ENCODE measurements at places on chromosomes 12 and 14.

DNA sequence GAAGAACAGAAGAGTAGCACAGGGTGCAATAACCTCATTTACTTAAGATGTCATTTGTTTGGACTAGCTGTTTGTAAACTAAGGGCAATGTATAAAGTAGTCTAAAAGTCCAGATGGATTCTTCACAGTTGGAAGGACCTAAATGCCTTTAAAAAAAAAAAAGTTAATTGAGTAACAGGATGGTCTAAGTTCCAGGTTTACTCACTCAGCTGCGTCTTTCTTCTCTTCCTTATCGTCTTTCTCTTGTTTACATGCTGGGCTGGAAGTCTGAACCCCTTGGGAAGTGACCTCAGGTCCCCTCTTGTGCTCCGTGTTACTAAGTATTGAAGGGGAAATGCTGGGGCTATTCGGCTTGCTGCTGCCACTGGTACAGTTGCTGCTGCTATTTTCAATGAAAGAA is 82.5 kb downstream of the SH2B3 start:
- no peak for DNase-seq

DNA sequence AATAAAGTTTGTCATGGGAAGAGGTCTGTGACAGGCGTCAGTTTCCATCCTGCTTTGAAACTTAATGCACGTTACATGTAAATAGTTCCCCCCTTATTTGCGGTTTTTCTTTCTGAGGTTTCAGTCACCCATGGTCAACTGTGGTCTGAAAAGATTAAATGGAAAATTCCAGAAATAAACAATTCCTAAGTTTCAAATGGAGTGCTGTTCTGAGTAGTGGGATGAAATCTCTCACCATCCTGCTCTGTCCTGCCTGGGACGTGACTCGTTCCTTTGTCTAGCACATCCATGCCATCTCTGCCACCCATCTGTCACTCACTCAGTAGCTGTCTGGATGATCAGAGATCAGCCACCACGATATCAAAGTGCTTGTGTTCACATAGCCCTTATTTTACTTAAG is 51.3 kb upstream of the DICER1 start:
- no peak for DNase-seq

DNA sequence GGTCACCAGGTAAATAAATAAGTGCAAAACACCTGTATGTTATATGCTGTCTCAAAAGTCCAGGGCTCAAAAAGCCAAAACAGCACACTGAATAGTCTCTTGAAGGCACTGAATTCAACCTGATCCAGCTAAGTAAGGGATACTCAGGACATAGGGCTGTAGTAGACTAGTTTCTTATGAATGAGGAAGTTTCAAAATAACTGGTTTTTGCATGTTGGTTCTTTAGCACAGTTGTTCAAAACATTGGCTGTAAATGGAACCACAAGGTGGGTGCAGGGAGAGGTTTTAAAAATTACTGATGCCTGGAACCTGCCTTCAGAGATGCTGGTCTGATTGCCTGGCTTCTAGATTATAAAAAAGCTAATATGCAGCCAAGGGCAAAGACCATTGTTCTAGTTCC is 34.1 kb downstream of the NDUFA12 start:
- no peak for DNase-seq

DNA sequence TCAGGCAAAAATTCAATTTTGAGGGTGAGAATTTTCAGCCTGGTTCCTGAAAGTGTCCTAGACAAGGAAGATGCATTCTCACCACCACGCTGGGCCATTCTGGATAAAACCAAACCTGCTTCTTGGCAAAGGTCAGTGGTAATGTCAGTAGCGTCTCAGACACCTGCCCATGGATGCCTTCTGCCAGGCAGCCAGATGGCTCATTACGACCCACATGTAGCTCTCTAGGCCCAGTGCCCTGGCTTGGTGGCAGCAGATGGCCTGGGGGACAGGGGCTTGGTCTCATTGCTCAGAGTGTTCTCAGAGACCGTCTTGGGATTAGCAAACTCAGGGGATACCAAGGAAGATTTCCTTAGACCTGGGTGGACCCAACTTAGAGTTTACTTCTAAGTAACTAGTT is 105.1 kb downstream of the ARF6 start:
- DNase-seq = no peak

GRCh38 chr14:57479197-57479596 is 14.5 kb downstream of the CCDC198 start:
- no peak for DNase-seq

DNA sequence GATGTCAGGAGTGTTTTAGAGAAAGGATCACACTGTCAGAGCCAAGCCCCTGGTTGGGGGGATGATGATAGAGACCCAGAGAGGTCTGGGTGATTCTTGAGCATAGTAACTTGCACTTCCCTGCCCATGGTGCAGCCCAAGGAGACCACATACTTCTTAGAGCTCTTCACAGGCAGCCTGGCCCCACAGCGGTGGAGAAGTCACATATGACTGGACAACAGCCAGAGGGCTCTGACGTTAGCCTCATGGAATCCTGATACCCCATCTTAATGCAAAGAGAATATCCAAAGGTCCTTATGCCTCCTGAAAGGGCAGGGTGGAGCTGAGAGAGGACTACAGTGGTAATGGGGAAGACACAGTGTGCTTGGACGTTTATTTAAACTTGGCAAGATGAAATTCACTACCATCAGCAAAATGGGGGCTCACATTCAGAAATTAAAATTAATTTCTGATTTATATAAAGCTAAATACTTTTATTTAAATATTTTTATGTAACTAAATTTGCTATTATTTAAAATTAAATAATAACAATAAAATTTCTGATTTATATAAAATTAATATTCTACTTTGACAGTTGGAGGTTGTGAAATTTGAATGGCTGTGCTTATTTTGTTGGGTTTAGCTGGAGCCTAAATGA is 131.3 kb downstream of the KTN1 start:
- no peak for DNase-seq

GRCh38 chr12:1878695-1879094 is 39.8 kb downstream of the CACNA2D4 start:
- DNase-seq = no peak

DNA sequence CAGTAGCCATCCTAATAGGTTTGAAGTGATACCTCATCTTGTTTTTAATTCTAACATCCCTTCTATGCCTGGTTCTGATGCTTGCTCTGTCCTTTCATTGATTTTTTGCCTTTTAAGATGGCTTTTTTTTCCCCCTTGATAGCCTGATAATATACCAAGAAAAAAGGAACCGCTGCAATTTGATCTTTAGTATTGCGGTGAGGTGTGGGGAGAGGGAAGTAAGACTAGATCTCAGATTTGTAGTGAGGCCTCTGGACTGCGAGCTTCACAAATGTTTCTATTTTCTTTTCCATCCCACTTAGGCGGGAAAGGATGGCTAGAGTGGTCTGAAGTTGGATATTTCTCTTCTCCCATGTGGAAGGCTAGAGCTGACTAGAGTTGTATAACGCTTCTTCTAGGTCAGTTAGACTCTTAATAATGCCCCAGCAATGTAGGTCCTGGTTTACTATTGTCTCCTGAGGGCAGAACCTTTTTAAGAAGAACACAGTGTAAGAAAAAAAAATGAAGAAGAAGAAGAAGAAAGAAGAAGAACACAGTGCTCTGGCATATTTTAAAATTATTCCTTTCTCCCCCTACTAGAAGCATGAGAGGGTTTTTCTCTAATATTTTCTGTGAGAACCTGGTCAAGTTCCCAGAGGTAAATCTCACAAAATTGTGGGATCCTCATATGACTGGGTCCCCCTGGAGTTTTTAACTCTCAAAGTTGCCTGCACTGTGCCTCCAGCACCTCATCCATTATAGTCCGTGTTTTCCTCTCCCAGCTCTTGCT is 11.9 kb upstream of the KLRB1 start:
- no peak for DNase-seq

DNA sequence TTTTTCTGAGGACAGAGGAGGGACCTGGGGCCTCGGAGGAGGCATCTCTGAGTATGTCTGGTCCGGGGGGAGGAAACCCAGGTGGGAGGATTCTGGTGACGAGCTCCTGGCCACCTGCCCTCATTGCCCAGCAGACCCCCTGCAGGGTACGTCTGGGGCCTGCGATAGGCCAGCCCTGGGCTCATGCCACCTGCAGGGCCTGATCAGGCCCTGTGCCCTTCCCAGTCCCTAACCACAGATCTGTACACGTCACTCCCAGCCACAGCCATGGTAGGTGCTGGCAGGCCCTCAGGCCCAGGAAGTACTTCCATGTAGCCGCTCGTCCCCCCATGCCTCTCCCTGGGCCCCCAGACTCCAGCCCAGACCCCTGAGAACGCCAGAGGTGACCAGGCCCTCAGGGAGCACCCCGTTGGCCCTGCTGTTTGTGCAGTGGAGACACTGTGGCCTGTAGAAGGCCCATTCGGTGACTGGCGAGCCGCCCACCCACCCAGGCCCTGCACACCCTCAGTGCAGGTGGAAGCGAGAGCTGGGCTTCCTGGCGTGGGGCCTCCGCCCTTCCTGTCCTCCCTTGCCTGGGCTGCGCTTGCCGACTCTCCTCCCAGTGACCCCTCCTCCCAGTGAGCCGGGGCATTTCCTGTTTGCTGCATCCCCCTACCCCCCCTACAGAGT is 5.7 kb downstream of the INF2 start:
- DNase-seq = peak; percentile 55

DNA sequence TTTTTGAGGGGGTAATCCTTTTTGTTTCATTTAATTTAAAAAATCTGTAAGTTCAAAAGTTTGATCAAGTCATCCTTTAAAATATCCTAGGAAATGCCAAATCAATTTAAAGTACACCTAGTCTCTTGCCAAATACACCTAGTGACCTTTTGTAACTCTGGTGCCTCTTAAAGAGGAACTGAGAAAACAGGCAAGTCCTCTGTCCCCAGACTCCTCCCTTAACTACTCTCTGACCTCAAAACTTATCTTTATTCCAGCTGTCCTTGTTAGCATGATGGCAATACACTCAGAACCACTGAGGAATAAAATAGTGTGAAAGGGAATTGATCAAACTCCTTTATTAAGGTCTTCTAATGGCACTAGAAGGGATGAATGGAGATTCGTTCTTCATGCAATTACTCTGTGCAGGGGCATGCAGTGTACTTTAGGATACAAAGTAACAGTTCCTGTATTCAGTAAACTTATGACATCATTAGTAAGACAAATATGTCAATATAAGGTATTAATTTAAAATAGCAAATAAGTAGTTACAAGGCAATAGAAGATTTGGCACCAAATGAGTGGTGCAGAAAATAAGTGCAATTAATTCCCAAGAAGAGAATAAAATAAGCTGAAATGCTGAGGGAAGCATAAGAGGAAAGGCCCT is 3.3 kb downstream of the FAR2 start:
- DNase-seq = no peak

DNA sequence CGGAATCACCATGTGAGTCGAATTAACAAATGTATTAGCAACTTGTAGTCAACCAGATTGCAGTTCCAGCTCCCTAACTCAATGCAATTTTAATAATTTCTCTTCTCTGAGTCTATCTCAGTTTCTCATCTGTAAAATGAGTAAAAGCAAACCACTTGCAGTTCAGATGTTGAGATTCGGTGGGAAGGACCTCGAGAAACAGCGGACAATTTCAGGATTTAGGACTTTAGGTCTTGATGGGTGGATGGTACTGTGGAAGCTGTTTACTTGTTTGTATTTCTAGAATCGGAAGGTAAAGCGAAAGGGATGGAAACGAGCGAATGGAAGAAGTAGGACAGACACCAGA is 510 bp upstream of the TTC8 start:
- DNase-seq = no peak

GRCh38 chr12:15672671-15673270 is 116.4 kb downstream of the EPS8 start:
- DNase-seq = no peak

- DNase-seq = peak; percentile 95
These were observed 113.4 kb downstream of the LGMN start for GRCh38 chr14:92635031-92635430.

DNA sequence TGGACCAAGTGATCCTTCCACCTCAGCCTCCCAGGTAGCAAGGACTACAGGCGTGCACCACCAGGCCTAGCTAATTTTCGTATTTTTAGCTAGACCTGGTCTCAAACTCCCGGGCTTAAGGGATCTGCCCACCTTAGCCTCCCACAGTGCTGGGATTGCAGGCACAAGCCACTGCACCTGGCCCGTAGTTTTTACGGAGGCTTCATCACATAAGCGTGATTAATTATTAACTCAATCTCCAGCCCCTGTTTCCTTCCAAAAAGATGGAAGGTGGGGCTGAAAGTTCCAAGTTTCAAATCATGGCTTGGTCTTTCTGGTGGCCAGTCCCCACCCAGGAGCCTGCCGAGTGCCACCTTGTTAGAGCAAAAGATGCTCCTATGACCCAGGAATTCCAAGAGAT is 22.5 kb upstream of the HIF1A start:
- DNase-seq = no peak

DNA sequence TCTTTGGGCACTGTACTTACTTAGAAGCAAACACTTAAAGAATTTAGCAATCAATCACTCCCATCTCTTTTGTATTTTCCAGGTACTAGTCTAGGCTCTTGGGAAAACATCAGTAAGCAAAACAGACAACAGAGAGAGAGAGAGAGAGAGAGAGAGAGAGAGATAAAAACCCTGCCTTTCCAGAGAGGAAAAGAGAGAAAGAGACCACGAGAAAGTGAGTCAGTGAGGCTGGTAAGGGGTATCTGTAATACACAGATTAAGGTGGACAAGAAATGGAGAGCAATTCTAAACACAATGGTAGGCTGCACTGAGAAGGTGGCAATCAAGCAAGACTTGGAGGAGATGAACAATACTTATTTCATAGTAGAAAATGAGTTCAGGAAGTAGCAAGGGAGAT is 119.9 kb upstream of the OVCH1 start:
- DNase-seq = no peak

- DNase-seq = peak; percentile 17
These were observed 4.3 kb upstream of the BRMS1L start for GRCh38 chr14:35821564-35822411.

- no peak for DNase-seq
These were observed 75.0 kb downstream of the KICS2 start for GRCh38 chr12:64147011-64147631.

DNA sequence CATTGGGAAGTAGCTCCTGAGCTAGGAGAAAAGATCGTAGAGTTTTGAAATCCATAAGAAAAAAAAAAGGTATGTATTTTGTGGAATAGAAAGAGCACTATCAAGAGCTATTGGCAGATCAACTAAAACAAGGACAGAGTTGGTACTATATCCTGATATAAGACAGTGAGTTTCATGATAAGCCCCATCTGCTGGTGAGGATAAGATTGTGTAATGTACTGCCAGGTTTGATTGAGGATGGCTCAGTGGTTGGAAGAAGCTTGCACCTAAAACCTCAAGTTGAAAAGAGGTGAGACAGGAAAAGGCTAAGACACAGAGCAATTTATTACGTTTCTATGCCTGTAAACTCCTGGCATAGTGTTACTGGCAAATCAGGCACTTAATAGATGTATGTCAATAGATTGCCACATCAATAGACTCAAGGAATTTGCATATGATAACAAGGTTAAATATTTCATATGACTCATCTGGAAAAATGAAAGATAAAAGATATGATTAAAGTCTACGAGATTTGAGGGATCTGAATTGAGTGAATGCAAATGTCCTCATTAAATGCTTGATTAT is 525.6 kb downstream of the FLRT2 start:
- no peak for DNase-seq

DNA sequence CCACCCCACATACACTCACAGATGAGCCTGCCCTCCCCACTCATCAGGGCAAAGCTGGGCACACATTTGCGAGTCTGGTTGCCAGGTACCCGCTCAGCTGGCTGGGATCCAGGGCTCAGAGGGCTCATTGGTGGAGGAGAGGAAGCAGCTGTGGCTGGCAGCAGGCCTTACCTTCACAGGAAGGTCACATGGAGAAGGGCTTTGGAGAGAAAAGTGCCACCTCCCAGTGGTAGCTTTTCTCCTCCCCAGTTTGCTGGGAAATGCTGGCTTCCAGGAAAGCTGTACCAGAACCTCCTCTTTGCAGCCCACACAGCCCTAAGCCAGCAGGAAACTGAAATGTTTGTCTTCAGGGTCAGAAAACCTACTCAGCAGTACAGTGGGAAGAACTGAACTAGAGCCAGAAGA is 55.6 kb downstream of the LGMN start:
- DNase-seq = peak; percentile 97
